Large intestine (tissue), 12 donors: ENCODE measurements at places on chromosomes 1 and 21. TPM values are rescaled to one million over a fixed set of nuclear protein-coding genes. Genes with fewer than 3 reads are reported as not detected.
A peak's percentile ranks its signal among the peaks of the same experiment; 100 is the strongest.

- no peak for DNase-seq
Observed at GRCh38 chr1:221712198-221712684, 29.6 kb downstream of the DUSP10 start.

DNA sequence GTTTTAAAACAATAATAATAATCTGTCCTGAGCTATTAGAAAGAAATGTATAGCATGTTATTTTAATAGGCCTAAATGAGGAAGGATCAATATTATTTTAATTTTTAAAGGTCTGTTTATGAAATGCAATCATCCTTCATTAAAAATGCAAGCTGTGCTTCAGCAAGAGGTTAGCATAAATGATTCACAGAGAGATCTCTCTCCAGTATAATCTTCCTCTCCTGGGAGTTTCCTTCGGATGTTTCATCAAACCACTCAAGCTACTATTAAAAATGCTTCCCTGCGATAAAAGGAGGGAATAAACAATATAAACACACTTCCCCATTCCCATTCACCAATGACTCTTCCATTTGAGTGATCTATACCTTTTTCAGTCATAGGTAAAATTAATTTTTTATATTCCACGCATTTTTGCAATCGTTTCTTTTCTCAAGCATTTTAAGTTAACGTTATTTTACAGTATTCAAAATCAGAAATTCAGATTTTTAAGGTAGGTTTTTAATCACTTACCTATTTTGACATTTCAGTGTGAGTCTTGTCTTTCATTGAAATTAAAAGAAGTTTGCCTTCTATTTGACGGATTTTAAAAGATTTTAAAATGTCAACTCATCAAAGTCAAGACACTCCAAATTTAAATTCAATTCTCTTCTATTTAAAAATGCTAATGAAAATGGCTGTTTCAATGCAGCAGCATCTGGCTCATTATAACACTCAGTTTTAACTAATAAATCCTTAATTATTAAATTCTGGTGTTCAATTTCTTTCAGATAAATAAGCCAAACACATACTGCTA, 64.3 kb downstream of the RERE start:
- DNase-seq, result no peak

DNA sequence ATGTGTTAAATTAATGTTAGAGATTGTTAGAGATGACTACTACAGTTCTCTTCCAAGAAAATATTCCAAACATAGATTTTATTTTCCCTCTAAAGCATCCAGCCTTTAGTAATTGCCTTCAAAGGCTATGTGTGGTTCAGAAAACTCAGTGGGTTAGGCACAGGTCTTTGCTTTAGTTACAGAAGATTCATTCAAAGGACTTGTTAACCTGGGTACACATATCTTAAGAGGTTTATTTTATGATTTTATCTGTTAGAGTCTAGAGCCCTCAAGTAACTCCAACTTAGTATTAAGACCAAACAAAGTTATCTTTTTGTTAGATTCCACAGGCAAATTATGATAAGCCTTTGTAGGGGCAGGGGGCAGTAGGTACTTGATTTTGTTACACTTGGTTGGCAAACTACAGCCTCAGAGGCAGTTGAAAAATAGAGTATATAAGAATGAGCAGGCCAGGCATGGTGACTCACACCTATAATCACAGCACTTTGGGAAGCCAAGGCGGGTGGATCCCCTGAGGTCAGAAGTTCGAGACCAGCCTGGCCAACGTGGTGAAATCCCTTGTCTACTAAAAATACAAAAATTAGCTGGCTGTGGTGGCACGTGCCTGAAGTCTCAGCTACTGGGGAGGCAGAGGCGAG, 37.9 kb downstream of the CXADR start:
- DNase-seq, result no peak

- DNase-seq, result no peak
Observed at GRCh38 chr1:236975461-236975860, 28.8 kb downstream of the MT1HL1 start.

DNA sequence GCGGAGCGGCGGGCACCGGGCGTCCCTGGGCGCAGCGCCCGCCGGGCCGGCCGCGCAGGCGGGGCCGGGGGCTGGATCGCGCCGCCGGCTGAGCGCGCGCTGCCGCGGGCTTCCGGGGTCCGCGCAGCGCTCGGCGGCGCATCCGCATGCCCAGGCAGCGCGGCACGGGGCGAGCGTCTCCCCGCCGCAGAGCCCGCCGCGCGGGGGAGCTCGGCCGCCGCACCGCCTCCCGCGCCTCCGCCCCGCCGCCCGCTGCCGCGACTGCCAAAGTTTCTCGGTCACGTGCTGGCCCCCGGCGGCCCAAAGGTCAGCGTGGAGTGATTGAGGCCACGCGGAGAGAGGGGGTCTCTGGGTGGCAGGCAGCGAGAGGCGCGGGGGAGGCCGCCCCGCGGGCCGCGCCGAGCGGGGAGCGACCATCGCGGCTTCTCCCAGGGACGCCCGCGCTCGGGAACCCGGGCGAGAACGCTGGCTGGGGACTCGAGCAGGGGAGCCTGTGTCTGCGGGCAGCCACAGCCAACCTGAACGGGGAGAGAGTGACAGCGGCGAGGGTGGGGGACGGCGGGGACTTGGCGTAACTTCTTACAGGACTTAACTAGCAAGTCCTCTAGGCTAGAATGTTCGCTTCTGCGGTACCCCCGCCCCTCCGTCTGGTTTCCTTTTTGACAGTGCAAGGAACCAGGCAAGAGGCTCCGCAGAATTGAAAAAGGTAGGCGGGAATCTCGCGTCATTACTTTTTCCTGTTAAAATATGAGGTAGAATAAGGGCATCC, at the start of gene ILDR2:
Gene ILDR2 (minus strand): TSS at position 180 of the 769 bp plus-strand sequence. CDS start 272 bp downstream, outside the sequence.
- peak; percentile 9 for DNase-seq

DNA sequence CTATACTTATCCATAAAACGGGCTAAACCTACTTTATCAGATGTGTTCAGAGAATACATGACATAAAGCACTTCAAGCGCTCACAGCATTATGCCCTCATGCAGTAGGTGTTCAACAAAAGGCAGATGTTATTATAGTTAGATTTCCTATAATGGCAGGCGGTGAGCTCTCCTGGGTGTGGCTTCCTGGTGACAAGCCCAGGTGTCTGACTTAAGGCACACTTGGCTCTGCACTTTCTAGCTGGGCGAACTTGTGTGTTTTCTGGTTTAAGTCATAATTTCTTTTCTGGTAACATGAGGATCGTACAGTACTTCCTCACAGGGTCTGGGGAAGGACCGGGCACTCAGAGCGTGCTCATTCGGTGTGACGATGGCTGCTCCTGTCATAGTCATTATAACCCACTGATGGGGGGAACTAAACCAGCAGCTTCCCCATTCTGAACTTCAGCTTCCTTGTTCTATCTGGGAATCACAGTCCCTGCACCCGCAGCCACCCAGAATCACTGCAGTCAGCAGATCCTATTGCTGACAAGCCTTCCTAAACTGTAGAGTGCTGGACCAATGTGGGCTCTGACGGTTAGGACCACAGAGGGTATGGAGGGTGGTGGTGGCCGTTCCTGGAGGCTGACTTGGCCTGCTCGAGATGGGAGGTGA, 52.8 kb downstream of the IGSF21 start:
- DNase-seq, result peak; percentile 11

- no peak for DNase-seq
Observed at GRCh38 chr1:115365738-115366137, 27.7 kb upstream of the NGF start.

DNA sequence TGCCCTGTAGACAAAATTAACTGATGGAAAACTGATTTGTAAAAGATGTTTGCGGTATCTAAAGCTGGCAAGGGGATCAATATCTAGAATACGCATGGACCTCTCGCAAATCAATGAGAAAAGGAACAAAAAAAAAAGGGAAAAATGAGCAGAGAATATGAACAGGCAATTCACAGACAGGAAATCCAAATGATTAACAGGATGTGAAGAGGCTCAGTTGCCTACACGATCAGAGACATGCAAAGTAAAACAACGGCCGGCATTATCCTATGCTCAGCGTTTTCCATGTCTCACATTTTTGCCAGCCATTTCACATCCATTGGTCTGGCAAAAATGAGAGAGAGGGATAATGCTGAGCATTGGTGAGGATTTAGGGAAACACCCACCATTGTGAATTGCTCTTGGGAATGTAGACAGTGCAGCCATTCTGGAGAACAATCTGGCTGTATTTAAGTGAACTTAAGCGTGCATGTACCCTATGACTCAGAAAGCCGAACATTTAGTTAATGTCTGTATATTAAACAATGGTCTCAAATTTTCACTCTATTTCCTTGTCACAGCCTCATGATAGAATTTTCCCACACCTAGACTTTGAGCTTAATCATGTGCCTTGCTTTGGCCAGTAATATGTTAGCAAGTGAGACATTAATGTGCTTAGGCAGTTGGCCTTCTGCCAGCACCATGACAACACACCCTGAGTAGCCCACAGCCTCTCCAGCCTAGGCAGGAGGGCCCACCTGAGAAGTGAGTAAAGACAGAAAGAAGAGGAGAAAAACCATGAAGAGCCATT, 61.0 kb upstream of the NBPF3 start:
- peak; percentile 93 for DNase-seq

- peak; percentile 82 for DNase-seq
Observed at GRCh38 chr1:232805269-232806185, at the start of gene MAP10. Gene MAP10 (plus strand): TSS chr1:232805416. CDS start chr1:232805450, 34 bp downstream.

DNA sequence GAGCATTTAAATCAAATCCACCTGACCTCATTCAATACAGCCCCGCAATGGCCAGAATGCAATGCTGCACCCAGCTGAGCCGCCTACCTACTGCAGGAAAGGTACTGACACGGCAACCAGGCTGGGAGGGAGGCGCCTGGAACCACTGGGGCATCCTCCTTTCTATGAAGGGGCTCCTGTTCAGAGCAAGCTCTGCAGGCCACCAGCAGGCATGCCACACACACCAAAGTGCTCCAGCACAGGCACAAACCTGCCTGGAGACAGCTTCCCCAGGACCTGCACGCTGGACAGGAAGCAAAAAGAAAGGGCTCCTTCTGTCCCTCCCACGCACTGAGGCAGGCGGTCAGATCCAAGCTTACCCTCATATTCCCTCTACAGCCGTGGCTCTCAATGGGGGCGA, 21.2 kb downstream of the CTNNBIP1 start:
- DNase-seq, result no peak

DNA sequence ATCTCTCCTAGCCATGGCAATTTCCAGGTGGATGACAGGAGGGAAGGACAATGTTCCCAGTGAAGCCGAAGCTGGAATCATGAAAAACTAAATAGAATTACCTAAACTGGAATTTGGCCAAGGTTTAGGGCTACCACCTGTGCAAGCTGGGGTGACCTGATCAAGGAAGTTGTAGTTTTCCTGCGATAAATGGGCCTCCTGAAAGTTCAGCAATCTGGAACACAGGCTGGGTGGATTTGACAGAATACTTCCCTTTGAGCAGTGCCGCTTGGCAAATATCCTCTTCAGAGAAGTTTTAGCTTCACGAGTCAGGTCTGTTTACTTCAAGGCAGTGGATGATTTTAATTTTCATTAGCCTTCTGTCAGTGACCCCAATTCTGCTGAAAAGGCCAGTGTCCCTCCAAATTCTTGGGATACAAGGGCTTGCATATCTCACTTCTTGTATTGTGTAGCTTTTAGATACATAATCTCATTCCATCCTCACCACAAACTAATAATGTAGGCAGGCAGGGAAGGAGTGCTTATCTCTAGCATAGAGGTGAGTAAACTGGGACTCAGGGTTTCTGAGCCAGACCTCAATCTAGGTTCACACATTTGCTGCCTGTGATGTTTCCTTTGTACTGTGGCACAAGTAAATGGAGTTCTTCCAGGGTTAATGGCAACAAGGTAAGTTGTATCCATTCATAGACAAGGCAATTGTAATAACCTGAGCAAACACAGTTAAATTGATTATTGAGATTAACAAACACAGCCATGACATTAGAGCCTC, 349.4 kb downstream of the NUF2 start:
- DNase-seq, result no peak

- DNase-seq, result no peak
Observed at GRCh38 chr1:94947437-94947836, 20.5 kb upstream of the CNN3 start.

DNA sequence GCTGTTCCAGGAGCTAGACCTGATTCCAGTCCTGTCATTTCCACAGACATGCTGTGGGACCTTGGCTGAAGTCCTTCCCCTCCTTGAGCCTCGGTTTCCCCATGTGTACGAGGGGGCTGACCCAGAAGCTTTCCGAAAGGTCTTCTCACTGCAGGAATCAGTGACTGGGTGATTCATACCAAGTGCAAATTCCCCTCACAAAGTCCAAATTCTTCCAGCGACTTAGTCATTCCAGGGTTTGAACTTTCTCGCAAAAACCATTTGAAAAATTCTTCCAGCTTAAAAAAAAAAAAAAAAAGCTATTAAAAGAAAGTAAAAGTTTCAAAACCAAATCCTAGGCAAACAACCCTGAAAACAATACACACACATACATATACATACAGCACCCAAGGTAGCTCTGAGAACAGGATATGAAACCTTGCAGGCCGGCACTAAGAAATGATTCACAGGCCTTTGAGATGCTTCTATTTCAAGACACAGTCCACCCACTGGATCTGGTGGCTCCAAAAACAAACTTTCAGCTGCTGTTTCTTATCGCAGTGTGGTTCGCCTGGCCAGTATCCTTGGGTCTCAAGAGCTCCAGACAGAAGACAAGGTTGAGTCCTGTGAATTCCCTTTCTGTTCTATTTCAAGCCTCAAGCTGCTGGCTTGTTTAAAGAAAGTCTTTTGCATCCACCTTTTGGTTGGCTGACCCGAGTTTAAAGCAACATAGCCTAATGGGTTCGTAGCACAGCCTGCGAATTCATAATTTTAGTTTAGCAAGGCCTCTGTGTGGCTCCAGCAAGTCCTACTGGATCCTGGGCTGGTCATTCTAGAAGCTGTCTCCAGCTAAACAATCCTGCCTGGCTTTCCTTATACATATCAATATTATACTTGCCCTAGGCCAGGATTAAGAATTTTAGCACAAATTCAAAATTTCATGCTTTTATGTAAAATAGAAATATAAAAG, 18.0 kb upstream of the ID3 start:
- DNase-seq, result peak; percentile 70

DNA sequence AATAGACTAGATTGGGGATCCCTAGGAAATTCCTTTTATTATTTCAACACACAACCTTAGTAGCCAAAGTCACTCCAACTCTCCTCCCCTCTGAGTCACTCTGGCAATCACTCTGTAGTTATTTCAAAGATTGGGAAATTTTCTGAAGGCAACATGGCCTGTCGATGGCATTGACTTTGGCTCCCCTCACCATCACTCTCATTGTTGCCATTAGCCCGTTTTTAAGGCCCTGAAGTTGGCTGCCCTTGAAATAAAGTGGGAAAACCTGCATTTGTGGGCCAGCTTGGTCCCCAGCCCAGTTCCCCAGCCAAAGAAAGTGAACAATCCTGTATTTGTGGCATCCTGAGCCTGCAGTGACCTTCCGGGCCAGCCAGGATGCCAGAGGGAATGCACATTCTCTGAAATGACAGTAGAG, 52.5 kb downstream of the CDC7 start:
- no peak for DNase-seq

- DNase-seq, result no peak
Observed at GRCh38 chr1:203676455-203676854, 49.8 kb downstream of the ATP2B4 start.

The PGBD5 gene
- 1.6 TPM for polyA plus RNA-seq

The TMIGD3 gene
- polyA plus RNA-seq, result 1.4 TPM

The KCND3 gene
- polyA plus RNA-seq, result 2.5 TPM

The FCRL1 gene
- 0.52 TPM for polyA plus RNA-seq

The RHD gene
- 1.5 TPM for polyA plus RNA-seq

The FCGR3B gene
- polyA plus RNA-seq, result 0.04 TPM

The MAGI3 gene
- 27.0 TPM for polyA plus RNA-seq
